Kidney (tissue), 22 donors: ENCODE measurements at places on chromosomes 5 and 9.

DNA sequence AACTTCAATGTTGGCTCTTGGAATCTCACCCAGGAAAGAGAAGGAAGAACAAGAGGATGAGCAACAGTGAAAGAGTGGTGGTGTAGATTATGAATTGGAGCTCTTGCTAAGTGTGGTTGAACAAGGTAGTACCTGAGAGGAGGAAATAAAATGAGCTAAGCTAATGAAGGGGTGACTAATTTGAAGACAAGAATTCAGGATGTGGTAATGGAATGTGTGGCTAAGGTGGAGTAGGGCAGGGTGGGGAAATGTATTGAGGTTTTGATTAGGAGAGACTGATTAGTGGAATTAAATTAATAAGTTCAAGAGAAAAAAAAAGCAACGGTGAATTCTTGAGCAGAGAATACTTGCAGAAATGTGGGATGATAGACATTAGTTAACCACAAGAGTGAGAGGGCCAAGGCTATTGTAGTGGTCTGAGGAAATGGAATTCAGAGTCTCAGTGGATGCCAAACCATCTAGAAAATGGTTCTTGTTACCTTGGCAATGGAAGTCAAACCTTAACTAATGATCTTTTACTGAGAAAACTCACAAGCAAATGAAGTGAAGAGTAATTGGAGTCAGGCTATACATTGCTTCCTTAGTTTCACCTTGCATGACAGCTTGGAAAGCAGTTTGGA lies 648.3 kb upstream of the ZNF608 start:
- no peak for DNase-seq

GRCh38 chr9:95250462-95251221 lies 66.9 kb downstream of the FANCC start:
- DNase-seq = no peak

- no peak for DNase-seq
Measured at GRCh38 chr5:101515721-101516120, 612.6 kb upstream of the ST8SIA4 start.

DNA sequence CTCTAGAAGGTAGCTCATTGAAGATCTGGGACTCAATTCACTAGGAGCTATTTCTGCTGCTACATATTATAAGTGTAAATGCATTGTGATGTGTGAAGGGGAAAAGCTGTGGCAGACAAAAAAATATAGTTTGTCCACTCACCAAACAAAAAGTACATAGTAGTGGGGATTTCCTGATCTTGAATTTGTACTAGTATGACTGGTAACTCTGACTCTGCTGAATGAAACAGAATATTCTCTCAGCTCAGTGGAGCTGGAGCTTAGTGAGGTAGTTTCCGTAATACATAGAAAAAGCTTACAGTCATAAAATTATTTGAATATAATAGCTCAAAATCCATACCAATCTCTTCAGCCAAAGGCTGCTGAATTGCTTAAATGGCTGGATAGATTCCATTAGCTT lies 455.6 kb upstream of the CD180 start:
- no peak for DNase-seq

DNA sequence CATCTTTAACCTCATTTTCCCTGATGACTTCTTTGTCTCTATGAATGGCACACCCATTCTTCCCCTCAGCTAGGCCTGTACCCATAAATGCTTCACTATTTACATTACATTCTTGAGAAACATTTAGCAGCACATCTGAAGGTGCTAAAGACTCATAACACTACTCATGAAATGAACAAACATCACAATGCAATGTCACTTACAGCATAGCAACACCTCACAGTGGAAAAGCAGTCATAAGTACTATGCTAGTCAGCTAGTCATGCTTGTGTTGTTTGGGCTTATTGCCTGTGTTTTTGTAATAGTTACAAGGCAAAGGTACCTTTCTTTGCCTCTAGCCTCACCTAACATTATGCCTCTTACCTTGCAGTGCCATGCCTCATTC lies 228.9 kb downstream of the KIAA0825 start:
- DNase-seq = no peak

DNA sequence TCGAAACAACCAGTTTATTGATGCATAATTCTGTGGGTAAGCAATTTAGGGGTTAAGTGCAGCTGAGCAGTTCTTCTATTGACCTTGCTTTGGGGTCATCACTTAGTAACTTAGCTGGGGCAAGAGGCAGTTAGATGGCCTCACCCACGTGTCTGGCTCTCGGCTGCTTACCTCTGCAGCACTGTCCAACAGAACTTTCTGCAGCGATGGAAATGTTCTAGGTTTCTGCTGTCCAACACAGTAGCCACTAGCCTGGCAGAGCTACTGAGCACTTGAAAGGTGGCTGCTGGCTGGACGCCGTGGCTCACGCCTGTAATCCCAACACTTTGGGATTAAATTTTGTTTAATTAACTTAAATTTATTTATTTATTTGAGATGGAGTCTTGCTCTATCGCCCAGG lies 13.1 kb upstream of the URM1 start:
- DNase-seq = no peak

- peak; percentile 80 for DNase-seq
Measured at GRCh38 chr5:92687821-92688722, 892.9 kb downstream of the NR2F1-AS1 start.

DNA sequence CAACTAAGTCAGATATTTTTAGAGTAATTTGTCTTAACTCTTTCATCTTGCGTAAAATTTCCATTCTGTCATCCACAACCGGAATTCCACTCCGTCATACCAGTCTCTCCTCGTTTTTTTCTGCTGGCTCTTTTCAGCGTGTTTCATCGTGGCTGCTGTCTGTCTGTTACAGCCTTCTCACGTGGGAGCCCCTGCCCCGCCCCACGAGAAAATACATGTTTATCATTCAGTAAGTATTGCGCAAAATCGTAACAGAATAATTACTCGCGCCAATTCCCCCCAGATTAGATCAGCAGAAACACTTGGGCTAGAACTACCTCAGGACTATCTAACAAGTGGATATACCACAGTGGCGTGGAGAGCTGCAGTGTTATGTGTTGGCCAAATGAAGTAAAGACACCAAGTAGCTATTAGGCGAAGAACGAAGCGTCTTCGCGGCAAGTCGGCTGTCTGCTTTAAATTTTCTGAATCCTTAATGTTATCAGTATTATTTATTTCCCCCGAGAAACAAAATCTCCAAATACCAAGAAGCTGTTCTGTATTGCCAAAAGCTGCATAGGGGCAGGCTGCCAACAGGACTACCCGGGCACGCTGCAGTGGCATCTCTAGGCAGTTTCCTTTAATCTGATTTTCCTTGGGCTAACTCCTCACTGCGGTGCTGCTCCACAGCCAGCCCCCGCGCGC lies 566 bp upstream of the FOCAD start:
- no peak for DNase-seq

GRCh38 chr9:104772714-104773510 lies 9.0 kb downstream of the NIPSNAP3B start:
- DNase-seq = no peak

GRCh38 chr5:106092455-106092854 lies 1578.3 kb downstream of the EFNA5 start:
- no peak for DNase-seq

DNA sequence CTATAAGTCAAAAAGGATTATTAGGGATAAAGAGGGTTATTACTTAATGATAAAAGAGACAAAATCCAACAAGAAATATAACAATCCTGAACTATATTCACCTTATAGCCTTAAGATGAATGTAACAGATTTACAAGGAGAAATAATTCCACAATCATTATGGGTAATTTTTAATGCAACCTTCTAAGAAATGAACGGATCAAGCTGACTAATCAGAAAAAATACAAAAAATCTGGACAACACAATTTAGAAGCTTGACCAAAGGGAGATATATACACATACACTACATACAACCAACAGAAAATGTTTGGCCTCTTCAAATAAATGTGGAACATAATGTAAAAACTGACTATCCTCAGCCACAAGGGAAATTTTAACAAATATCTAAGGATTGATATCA lies 102.3 kb downstream of the CPLANE1 start:
- DNase-seq = no peak

DNA sequence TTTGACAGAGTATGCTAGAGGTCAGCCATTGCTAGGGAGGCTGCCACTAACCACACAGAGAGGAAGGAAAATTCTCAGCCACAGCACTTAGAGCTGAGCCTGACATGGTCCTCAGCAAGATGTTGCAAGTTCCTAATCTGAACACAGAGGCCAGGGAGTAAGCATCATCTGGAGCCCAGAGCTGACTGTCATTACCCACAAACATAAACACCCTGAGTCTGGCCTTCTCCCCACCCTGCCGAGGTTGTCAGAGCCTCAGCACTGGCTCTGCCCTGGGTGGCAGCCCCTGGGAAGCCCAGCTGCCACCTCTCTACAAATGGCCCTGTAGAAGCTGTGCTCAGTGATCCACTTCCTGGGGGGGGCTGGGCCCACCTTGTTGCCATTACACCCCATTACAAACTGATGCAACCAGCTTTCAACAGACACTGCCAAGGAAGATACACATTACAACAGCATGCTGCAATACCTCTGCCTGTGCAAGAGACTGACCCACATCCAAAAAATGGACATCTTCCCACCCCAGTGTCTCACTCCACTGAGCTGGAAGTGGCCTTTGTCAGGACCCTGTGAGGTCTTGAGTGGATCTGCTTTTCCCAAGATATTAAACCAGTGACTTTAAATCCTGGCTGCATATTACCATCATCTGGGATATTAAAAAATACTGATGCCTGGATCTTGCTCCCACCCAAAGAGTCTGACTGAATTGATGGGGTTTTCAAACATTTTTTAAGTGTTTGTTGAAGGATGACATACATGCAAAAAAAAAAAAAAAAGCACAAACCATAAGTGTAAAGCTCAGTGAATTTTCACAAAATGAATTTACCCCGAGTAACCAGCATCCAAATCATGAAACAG lies 33.0 kb downstream of the IRF1 start:
- DNase-seq = no peak

GRCh38 chr9:70971723-70972122 lies 149.7 kb downstream of the TRPM3 start:
- no peak for DNase-seq

- DNase-seq = no peak
Measured at GRCh38 chr5:62144401-62145022, 161.5 kb upstream of the KIF2A start.

GRCh38 chr5:88188458-88189132 lies 80.0 kb downstream of the TMEM161B start:
- no peak for DNase-seq

GRCh38 chr9:21589344-21590056 lies 107.4 kb upstream of the IFNE start:
- DNase-seq = no peak
